ENCODE measurements at places on chromosomes 12 and 14.

DNA sequence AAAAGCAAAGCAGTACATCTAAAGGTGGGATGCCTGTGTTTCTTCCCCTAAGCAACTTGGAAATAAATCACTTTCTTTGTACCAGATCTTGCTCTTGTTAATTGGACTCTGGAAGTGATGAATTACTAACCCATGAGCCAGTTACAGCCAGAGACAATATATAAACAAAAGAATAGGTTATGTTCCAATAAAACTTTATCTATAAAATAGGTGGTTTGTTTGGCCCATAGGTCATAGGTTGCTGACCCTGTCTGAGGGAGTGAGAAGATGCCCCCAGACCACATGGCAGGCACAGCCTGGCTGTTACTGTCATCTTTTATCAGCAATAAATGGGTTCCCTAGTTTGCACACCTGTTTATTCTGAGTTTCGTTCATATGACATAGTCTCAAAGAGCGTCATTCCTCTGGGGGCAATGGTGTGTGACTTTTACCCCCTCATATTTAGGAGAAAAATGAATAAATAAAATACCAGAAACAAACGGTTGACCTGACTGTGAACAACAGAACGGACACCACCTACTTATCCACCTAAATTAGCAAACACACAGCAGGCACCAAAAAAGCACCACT, 10.7 kb downstream of the LGMN start:
- DNase-seq = no peak

DNA sequence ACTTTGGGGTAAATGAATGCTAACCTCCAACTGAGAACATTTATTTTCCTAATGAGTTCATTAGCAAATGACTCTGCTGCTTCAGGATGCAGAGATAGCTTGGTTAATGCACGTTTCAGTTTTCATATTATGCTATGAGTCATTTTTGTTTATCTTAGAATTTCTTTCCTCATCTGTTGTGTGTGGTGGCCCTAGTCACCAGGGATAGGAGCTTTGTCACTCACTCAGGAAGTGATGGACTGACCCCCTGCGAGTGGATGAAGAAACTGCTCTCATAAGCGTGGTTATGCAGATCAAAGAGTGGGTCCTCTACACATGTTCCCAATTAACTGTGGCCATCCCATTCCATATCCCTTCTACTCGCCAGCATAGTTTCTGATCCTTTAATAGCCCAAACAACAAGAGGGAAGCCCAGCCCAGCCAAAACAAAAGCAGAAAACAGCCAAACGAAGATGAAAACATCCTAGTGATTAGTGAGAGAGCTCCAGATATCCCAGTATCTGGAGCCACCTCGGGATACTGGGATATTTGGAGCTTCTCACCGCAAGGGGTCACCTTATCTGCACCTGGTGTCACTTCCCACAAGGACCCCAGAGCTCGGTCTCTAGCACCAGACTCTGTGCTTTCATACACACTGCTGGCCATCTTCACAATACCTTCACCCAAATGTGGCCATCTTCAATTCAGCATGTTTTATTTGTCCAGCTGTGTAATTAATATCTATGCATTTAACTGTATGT, 8.6 kb downstream of the TC2N start:
- no peak for DNase-seq

DNA sequence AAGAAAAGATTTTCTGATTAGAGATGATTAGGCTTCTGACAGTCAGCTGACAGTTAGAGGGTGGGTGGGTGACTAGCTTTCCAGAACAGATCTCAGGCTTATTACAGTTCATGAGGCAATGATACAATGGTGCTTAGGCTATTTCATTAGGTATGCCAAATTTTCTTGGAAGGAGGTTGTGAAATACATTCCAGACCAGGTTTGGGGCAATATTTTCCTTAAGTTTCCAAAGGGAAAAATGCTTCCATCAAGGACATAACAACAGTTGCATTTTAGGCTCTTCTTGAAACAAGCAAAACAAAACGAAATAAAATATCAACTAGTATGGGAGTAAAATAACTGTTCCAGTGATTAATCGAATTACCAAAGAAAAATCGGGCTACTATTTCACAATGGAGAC, 59.3 kb upstream of the CNTN1 start:
- no peak for DNase-seq

GRCh38 chr14:76212242-76212641, 60.5 kb downstream of the GPATCH2L start:
- DNase-seq = no peak

DNA sequence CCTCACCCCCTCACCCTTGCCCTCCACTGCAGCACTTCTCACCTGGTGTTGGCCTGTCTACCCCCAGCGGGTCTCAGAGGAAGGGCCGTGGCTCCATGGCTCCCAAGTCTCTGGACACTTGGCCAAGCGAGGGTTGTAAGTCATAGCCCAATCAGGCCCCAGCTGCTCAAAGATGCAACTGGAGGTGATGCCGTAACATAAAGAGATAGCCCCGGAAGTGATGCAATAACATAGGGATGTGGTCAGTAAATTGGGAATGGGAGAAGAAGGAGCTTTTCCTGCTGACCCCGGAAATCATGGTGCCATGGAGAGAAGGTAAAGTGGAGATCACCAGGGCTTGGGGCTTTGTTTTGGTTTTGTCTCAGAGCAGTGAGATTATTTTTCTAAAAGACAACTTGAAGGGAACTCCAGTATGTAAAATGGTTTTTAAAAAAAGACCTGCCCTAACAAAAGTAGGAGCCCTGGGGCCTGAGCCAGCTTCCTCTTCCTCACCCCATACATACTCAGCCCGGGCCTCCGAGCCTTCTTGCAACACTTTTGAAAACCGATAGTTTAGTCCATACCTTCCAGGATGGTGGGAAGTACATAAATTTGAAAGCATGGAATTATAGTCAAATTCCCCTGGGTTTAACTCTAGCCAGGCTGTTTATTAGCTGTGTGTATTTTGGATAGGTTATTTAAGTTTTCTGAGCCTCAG, 212.5 kb downstream of the CRADD start:
- no peak for DNase-seq

DNA sequence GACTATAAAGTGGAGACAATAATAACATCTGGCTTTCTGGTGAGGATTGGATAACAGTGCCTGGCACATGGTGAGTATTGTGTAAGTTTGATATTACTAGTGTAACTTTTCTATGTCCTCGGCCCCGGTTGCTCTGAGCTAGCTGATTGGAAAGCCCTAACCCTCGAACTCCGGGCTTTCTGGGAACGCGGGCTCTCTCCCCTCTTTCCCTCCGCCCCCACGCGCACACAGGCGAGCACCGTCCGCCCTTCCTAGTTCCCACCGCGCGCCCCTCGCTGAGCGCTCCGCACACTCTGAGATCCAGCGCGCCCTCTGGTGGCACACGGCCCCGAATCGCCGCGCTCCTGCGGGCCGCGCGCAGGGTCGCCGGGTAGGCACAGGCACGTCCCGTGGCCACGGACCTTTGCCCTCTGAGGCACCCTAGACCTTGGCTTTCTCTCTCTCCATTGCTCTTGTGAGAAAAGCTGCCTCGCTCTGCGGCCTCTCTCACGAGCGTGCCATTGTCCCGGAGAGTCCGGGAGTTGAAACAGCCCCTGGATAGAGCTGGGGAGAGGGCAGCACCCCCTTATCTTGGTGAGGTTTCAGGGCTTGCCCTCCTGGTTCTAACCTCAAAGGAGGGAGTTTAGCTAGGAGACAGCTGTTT, 23.2 kb upstream of the ESRRB start:
- peak; percentile 75 for DNase-seq

- DNase-seq = no peak
Measured at GRCh38 chr14:69328317-69328716, 68.4 kb downstream of the GALNT16 start.

DNA sequence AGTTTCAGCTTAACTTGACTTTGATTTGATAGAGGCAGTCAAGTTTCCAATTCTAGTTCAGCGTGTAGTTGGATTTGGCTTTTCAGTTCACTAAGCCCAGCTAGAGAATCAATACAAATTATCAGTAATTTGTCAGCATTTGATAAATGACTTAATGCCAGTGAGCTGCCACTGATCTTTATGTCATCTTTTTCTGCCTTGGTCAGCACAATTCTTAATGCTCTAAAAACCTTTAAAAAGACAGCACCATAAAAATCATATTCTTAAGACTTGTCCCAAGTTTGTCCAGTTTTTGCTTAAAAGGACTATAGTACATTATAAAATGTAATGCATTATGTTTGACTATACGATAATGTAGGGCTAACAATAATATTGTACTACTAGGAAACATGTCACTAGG, 920.5 kb downstream of the LRFN5 start:
- no peak for DNase-seq

- DNase-seq = peak; percentile 47
Measured at GRCh38 chr14:41607966-41608663, 1.4 kb downstream of the LRFN5 start.

DNA sequence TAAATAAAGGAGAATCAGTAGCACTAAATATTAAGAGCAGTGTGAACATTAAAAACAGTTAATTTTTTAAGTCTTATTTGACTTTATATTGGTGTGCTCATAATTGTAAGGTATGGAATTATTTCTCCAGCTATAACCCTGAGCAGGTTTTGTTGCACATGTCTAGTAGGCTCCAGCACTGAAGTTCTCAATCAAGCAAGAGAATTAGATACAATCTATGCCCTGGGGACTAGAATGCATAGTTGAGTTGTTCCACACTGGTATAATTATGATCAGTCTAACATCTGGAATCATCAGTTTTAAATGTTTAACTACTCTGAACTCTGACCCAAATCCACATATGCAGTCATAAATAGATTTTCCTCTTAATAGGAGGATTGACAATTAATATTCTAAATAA, 257.8 kb upstream of the ARHGAP5 start:
- no peak for DNase-seq

DNA sequence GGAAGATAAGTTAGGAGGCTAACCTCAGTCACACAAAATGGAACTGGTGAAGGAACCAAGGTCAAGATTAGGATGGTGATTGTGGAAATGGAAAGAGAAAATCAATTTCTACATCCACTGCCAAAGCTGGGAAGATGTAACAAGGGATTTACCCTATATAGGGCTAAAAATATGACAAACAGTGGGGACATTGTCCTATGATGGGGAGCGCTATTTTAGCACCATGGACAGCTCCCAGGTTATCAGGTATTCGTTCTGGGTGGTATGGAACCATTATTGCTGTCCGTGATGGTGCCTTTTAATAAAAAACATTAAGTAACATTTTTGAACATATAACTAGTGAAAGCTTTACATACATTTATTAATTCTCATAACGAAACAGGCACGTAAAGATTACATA, 124.0 kb downstream of the NDUFA12 start:
- DNase-seq = no peak

DNA sequence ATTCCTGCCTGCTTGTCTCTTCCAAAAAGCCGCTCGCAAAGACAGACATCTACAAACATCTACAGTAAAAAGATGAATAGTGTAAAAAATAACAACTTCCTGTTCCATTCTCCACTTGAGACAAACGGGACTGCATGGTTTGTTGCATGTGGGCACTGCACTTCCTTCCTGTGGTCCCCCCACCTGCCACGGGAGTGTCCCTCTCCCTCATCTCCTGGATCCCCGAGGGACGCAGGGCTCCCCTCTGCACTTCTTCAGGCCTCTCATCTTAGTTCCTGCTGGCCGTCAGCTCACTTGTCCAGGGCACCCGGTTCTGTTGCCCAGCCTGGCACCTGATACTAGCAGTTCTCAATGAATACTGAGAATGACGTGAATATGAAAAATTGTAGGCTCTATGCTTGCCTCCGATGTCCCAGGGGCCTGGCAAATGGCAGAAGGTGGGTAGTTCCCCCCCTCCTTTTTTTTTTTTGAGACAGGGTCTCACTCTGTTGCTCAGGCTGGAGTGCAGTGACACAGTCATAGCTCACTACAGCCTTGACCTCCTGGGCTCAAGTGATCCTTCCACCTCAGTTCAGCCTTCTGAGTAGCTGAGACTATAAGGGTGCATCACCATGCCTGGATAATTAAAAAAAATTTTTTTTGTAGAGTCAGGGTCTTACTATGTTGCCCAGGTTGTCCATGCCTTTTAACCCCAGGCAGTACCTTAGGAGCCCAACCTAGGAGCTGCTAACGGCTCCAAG, 3.5 kb upstream of the KLC1 start:
- DNase-seq = no peak

- peak; percentile 49 for DNase-seq
Measured at GRCh38 chr14:59189091-59189785, 771 bp downstream of the DAAM1 start.

DNA sequence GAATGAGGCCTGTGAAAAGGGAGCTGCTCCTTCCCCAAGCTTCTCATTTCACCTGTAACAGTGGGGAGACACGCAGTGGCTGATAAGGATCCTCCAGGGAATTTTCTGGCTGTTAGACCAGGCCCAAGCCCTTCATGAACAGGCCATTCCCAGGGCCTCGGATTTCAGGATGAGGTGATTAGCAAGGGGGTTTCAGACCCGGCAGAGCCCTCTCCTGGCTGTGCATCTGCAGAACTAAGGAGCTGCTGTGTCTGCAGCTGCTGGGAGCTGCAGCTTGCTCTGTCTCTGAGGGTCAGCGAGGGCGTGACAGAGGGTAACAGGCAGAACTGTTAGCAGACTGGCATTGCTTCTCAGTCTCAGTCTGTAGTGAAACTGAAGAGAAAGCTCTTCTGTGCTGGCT, 110.4 kb downstream of the KCNA5 start:
- DNase-seq = no peak

- no peak for DNase-seq
Measured at GRCh38 chr12:43675048-43675904, 83.3 kb downstream of the PUS7L start.

DNA sequence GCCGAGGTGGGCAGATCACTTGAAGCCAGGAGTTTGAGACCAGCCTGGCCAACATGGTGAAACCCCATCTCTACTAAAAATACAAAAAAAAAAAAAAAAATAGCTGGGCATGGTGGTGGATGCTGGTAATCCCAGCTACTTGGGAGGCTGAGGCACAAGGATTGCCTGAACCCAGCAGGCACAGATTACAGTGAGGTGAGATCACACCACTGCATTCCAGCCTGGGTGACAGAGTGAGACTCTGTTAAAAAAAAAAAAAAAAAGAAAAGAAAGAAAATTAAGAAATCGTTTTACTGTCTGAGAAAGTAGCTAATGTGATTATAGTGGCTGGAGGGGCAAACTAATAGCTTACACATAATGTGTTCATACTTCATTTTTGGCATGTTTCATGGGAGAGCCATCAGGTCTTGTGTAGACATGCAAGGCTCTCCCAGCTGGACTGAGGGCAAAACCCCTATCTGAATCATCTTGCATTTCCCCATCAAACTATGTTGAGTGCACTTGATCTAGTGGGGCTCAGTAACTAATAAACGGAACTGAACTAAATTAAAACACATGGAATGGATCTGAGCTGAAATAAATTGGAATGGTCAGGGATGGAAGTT, 16.2 kb downstream of the KIF21A start:
- no peak for DNase-seq

- no peak for DNase-seq
Measured at GRCh38 chr14:47833011-47833410, 157.6 kb upstream of the MDGA2 start.
